ENCODE measurements at places on chromosomes 5 and 9.

GRCh38 chr5:141001446-141001843, 35.2 kb downstream of the PCDHAC2 start:
- DNase-seq: no peak

GRCh38 chr9:107438211-107439031, 51.1 kb downstream of the KLF4 start:
- no peak for DNase-seq

DNA sequence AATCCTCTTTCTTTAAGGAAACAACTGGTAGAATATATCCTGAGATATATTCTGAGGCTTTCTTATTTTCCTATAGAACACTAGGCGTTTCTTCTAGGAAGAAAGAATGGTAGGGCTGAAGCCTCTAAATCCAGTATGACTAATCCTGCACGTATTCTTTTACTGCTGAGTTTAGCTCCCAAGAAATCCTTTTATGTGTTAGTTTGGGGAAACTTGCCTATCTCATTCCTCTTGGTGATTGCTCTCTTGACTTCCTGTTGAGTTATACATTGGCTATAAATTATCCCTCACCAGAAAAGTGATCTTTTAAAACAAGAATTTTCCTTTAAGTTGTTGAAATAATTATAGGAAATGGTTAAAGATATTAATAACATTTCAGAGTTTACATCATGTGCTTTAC, 422.9 kb downstream of the TMEM161B start:
- no peak for DNase-seq

DNA sequence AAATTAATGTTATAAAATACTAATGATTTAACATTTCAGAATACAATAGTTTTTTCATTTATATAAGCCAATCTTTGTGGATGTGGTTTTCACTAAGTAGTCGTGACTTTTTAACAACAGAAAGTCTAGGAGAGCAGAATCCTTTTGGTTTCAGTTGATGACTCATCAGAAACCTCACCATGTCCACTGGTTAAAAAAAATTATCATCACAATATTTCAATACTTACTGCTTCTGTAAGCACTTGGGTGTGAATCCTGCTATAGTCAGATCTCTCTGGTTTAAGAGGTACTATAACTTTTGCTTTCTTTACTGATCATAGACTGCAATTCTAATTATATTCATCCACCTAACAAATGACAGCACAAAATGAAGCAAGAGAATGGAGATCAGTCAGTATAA, 77.2 kb downstream of the MRPS30 start:
- DNase-seq: no peak

DNA sequence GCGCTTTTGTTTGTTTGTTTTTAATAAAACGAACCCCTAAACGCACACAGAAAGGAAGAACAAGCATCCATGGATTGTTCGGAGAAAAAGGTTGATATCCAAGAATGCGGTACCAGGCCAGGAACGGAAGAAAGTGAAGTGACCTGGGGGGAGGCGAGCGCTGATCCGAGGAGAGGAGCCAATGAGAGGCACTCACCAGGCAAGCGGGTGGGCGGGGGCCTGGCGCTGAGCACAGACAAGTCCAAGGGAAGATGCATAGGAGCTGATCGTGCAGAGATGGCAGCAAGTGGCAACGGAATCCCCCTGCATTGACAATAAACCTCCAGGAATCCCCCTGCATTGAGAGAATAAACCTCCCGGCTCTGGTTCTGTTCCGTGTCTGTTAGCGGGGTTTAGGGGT, 8.4 kb downstream of the OBP2B start:
- no peak for DNase-seq

Measured in CD4-positive, alpha-beta T cell treated with Interleukin-21 for 1 hour (primary cell).